ENCODE measurements at places on chromosomes 1 and 21.

GRCh38 chr1:74811436-74812179 lies 78.7 kb downstream of the TYW3 start:
- DNase-seq: no peak

GRCh38 chr1:223341121-223341520 lies 22.9 kb downstream of the SUSD4 start:
- no peak for DNase-seq

DNA sequence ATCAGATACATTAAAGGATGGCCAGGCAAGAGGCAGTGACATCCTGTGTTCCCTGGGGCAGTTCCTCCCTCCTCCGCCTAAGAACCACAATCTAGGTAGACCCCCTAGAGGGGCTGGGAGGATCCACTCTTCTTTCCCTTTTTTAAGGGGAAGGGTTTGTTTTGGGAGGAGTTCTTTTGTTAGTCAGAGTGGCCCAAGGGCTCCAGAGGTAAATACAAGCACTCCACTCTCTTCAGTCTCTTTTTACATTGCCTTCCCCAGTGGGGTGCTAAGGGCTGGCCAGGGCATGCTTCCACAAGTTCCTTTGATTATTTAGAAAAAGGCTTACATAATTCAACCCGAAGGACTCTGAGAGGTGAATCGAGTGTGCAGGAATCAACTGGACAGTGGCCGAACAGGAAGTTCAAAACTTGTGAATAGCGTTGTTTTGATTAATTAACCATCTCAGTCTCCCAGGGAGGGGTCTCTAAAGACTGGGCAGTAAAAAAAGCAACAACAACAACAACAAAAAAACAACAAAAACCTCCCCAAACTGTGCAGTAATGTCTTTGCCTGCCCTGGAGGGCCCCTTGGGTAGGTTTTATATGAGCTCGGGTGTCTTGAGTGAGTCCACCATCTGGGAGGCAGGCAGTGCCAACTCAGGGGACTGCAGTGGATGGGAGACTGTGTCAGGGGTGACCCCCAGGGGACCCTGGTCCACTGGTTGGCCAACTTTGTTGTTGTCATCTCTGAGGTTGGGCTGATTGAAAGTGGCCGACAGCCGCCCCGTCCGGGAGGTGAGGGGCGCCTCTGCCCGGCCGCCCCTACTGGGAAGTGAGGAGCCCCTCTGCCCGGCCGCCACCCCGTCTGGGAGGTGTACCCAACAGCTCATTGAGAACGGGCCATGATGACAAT lies 33.2 kb upstream of the ENO1 start:
- DNase-seq: no peak

DNA sequence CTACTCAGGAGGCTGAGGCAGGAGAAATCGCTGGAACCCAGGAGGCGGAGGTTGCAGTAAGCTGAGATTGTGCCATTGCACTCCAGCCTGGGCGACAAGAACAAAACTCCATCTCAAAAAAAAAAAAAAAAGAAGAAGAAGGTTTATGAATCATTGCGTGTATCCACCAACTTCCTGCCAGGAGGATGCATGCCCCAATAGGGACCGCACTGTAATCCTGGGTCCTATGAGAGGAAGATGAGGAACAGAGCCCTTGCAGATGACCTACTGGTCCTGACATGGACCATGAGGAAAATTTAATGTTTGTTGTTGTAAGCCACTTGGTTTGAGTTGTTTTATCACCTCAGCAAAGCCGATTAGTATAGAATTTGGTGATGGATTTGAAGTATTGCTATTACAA lies 56.7 kb downstream of the PTGS2 start:
- no peak for DNase-seq

- DNase-seq: no peak
Observed at GRCh38 chr1:179190861-179191260, 38.6 kb downstream of the ABL2 start.

- no peak for DNase-seq
Observed at GRCh38 chr1:180842052-180842451, 70.6 kb upstream of the KIAA1614 start.
